ENCODE measurements at places on chromosomes 2 and 18.
A peak's percentile ranks its signal among the peaks of the same experiment; 100 is the strongest.

- peak; percentile 81 for DNase-seq
Observed at GRCh38 chr2:131588152-131588873, 60.6 kb downstream of the CCDC74A start.

- no peak for DNase-seq
Observed at GRCh38 chr2:230640540-230641011, 72.1 kb upstream of the CAB39 start.

DNA sequence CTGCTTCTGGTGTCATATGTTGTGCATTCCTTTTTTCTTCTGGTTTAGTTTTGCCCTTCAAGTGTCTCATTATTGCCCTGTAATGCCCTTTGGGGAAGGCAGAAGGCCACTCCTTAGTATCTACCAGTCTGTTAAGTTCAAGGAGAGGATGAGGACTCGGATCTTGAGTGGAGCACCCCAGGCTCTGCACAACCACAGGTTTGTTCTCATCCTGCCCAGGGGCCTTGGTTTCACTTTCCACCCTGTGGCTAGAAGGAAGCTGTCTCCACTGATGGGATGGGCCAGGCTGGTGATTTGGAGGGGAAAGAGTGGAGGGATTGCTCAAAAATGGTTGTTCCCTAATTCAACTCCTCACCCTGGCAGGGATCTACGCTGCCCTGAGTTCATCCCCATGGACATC is 30.2 kb upstream of the RAB11FIP5 start:
- DNase-seq, result no peak

DNA sequence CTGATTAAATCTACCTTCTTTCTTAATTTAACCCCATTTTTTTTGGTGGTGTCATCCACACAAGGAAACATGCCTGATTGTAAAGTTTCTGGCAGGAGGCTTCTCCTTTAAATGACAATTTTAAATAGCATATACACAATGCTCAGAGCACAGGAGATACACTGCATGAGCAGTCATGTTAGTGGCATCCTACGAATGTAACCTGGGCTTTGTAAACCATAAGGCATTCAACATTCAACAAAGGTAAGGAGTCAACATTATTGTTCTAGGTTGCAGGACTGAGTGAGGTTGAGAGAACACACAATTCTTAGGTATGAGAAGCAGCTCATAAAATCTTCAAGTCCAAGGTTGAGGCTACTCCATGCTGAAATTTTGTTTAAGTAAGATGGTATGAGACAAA is 266.6 kb upstream of the SIX2 start:
- DNase-seq, result no peak

- no peak for DNase-seq
Observed at GRCh38 chr18:46294318-46294717, 190.1 kb downstream of the HAUS1 start.

GRCh38 chr2:40332191-40332826 is 119.6 kb downstream of the SLC8A1 start:
- no peak for DNase-seq

DNA sequence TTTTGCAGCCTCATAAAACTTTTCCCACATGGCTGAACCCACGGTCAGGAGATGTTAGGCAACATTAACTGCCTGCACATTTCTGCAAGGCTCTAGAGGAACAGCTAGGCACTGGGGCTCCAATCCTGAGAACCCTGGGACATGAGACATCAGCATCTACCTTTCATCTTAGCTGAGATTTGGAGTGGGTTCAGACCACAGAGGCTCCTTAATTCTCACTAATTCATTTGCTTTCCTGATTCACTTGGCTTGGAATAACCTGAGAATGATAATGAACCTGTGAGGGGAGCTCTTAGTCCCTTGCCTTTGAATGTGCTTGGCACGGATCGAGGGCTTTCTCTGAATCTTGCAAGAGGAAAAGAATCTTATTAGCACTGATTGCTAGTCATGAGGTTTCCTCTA is 266.2 kb downstream of the FIGN start:
- DNase-seq, result no peak

- peak; percentile 87 for DNase-seq
Observed at GRCh38 chr2:85852937-85853498, 35.8 kb downstream of the ST3GAL5 start.

GRCh38 chr2:128607911-128608506 is 289.3 kb upstream of the HS6ST1 start:
- DNase-seq, result no peak

- peak; percentile 69 for DNase-seq
Observed at GRCh38 chr2:215949991-215950404, 63.4 kb downstream of the MREG start.

- peak; percentile 41 for DNase-seq
Observed at GRCh38 chr18:47754311-47755101, 176.0 kb downstream of the SMAD2 start.

DNA sequence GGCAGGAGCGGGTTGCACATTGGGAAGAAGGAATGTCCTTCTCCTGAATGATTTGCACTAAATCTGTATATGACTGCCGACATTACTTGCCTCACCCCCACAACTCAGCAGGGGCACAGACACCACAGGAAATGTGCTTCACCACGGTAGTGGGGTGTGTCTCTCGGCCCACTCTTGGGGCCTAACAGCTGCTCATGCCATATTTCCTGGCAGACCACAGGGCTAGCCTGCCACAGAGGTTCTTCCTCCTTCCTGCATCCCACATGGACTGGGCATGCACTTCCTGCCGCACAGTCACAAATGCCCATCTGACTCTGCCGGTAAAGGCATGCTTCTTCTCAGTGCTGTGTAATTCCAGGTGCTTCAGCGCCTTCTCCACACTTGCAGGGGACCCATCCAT is 10.3 kb upstream of the PAPOLG start:
- peak; percentile 15 for DNase-seq

DNA sequence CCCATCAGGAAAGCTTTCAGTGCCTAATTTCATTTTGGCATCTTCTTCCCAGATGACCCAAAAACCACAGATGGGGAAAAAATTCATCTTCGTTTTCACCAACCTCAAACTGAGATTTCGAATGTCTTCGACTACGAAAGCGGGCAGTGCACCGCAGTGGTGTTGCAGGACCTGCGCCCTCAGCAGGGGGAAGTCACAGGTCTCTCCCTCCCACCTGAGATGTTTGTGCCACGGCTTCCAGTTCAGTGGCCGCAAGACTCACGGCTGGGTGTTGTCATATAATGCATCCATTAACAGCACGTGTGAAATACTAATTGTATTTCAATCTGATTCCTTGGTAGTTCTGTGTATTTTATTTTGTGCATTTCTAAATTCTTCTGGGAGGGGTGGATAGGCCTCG is 66.2 kb upstream of the SALL3 start:
- DNase-seq, result no peak

- DNase-seq, result peak; percentile 21
Observed at GRCh38 chr2:26720322-26721114, 28.0 kb downstream of the KCNK3 start.

DNA sequence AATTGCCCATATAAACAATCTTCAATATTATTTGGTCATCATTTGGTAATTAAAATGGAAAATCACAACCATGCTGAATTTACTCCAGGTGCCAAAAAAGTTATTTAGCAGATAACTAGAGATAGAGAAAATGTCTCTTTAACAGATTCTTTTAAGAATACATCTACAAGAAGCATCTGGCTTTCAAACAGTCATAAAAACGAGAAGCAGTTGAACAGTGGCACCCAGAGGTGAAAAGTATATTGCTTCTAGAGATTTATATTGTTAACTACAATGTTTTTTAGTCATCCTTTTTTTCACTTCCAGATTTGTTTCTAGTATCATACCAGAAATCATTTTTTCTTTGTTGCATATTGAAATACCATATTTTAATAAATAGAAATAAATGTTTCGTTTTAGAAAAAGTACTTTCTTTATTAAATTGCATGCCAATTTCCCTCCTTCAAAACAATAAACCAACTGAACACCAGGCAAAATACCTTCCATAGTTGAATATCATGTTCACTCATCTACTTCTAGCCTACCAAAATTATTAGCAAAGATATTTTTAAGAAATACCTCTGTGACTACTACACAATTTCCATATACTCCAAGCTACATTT is 65.4 kb upstream of the HNRNPA3 start:
- peak; percentile 72 for DNase-seq

DNA sequence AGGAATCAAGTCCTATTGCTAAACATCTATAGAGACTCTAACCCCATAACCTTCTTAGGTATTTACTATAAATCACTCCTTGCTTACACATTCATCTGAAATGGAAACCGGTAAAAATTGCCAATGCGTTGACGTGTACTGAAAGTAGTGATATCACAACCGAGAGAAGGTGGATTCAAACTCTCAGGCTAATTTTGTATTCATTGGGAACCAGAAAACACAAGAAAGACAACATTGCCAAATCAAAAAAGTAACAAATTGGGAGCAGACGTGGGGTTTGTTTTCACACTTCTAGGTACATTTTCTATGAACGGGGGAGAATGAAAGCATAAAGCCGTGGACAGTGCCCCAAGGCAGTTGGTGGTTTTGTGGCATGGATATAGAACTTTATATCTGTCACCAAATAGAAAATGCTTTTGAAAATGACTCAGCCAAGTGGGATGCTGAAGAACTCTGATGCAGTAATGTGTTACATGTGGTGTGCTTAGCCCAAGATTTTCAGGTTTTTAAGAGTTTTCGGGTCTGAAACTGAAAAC is 155.1 kb upstream of the RASGRP3 start:
- peak; percentile 38 for DNase-seq

DNA sequence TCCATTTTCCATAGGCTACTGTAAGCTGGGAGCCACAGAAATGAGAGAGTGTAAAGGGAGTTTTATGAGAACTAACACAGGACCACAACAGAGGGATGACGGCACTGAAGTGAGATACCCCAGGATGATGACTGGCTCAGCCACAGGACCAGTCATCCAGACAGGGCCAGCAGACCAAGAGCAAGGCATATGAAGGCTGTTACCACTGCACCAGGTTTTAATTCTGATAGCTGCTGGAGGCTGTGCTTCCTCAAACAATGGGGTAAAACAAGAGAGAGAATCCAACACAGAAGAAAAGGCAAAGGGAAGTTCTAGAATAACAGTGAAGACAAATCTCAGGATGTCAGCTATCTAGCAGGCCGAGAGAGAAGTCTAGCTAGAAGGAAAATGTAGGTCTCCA is 94.9 kb downstream of the BCL2 start:
- no peak for DNase-seq

GRCh38 chr2:77397763-77398162 is 124.4 kb downstream of the LRRTM4 start:
- DNase-seq, result no peak

DNA sequence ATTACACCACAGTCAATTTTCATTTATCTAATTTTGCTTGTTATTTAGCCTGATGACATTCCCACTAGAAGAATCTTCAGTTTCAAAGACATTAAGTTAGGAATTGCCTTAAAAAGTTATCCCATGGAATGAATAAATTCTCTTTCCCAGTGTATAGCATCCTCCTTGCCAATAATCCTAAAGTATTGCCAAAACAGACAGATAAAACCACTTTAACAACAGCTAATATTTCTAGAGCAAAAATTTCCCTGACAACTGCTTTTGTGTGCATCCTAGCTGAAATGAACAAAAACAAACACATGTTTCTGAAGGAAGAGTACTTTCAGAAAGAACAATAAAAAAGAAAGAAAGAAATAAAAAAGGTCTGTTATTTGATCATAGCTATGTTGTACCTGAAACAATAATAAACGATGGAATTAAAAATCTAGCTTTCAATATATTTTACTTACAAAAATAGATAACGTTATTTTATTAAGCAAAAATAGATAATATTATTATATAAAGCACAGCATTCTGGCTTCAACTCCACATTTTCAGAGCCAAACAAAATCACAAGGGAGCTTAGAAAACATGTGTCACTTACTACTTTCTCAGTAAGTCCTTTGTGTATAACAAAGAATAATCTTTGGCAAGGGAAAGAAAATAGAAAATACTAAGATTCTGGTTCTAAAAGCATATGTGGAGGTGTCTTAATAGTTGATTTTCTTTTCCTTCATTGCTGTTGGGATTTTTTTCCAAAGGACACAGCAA is 939.0 kb upstream of the CRIM1 start:
- no peak for DNase-seq

- no peak for DNase-seq
Observed at GRCh38 chr2:185952100-185952499, 213.5 kb downstream of the FSIP2 start.

DNA sequence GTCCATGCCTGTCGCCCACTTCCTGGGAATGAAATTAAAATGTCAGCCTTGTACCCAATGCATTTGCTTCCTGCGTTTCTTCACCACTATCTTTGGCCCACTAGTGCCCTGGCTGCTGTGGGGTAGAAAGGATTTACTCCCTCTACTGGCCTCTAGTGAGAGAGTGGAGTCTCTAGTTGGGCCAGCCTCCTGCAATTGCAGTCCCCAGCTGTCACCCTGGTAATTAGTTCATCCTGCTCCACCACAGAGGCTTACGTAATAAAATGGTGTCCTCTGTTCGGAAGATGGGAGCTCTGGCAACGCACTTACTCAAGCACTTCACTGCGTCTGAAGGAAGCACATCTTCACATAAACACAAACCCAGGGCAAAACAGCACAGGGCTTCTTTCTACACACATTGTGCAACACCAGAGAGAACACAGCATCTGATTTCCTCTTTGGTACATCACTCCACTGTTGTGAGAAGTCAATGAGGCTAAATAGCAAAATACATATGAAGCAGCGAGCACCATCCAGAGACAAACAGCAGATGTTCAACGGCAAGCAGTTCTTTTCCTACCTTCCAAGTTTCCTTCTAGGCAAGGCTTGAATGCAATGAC is 274.6 kb downstream of the LRATD1 start:
- DNase-seq, result peak; percentile 9

DNA sequence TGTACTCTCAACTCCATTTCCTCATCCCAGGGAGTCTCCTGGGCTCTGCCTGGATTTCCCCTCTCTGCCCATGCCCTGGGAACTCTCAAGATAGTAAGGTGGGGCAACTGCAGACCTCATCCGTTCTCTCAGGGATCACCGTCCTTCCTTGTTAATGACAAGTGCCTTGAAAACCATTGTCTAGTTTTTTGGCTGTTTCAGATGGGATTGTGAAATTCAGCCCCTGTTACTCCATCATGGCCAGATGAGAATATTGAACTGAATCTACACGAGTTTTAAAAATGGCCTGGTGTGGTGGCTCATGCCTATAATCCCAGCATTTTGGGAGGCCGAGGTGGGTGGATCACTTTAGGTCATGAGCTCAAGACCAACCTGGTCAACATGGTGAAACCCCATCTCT is 665 bp upstream of the HRH4 start:
- DNase-seq, result no peak

GRCh38 chr2:128377071-128377910 is 58.6 kb upstream of the HS6ST1 start:
- no peak for DNase-seq

DNA sequence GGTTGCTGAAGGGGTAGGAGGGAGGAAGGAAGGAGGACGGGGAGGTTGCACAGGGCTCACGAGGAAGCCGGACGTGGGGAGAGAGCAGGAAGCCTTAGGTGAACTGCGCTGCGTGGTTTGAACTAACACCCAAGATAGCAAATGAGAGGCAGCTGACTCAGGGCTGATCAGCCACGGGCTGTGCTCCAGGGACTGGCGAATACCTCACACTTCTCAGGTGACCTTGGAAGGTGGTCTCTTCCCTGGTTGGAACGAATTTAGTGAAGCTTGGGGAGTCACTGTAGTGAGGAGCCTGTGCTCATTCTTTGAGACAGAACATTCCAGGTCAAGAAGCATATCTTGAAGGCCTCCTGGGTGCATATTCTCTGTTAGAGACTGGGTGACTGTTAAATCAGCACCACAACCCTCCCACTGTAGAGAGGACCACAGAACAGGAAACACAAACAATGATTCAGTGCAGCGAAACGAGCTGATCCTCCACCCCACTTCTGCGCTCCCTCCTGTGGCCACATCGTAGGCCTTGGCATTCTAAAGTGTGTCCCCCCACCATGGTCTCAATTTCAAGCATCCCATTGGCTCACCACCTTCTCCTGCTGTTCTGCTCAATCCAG is 33.8 kb downstream of the TOGARAM2 start:
- DNase-seq, result peak; percentile 49
